Peyer's patch (tissue), 4 donors: ENCODE measurements at places on chromosomes 4 and X.

DNA sequence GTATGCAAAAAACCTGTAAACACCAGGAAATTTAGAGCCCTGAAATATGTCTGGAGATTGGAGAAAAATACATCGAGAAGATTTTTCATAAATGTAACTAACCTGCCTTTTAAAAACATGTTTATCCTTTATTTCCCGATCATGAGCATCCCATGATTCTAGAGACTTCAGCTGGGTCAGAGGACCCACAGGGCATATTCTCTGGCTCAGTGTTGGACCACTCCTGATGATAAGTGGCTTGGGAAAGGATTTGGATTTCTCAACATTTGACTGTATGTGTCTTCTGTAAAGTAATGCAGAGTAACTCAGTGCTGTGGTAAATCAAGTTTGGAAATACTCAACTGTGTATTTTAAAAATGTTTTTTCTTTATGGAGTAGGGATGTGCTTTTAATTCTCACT, 40.0 kb upstream of the ANK2 start:
- no peak overlapping the region for H3K27ac ChIP-seq
- no peaks in the 10 kb centered on the region for H3K27me3 ChIP-seq
- H3K4me1 ChIP-seq: no peaks in the 10 kb centered on the region
- no peaks in the 10 kb centered on the region for H3K36me3 ChIP-seq
- H3K4me3 ChIP-seq: no peak overlapping the region

GRCh38 chr4:102783006-102783405, 22.2 kb upstream of the MANBA start:
- H3K4me3 ChIP-seq: no peak overlapping the region
- H3K27me3 ChIP-seq: no peaks in the 10 kb centered on the region
- no peak for DNase-seq

DNA sequence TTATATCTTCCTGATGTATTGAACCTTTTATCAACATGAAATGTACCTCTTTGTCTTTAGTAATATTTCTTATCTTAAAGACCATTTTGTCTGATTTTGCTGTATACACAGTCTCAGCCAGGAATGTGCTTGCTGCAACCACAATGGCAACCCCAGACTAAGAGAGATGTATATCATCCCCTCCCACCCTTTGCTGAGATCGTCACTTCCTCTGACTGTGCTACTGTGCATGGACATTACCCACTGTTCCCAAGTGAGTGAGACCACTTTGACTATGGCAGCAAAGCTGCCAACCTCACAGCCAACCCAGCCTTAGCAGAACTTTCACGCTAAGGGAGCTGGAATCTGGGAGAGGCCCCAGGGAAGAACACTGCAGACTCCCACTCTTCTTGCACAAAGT, 46.0 kb downstream of the EIF2S3 start:
- no peaks in the 10 kb centered on the region for H3K4me1 ChIP-seq
- H3K4me3 ChIP-seq: no peak overlapping the region
- H3K27me3 ChIP-seq: no peaks in the 10 kb centered on the region
- no peak for DNase-seq
- H3K27ac ChIP-seq: no peak overlapping the region

- peaks cover 11% of the 10 kb centered on the region for H3K36me3 ChIP-seq
- no peak for DNase-seq
- H3K4me1 ChIP-seq: no peaks in the 10 kb centered on the region
- peak overlapping the region; percentile 75 for H3K4me3 ChIP-seq
- peak overlapping the region; percentile 90 for H3K27ac ChIP-seq
Observed at GRCh38 chr4:39528061-39528465, 824 bp upstream of the UGDH start.

DNA sequence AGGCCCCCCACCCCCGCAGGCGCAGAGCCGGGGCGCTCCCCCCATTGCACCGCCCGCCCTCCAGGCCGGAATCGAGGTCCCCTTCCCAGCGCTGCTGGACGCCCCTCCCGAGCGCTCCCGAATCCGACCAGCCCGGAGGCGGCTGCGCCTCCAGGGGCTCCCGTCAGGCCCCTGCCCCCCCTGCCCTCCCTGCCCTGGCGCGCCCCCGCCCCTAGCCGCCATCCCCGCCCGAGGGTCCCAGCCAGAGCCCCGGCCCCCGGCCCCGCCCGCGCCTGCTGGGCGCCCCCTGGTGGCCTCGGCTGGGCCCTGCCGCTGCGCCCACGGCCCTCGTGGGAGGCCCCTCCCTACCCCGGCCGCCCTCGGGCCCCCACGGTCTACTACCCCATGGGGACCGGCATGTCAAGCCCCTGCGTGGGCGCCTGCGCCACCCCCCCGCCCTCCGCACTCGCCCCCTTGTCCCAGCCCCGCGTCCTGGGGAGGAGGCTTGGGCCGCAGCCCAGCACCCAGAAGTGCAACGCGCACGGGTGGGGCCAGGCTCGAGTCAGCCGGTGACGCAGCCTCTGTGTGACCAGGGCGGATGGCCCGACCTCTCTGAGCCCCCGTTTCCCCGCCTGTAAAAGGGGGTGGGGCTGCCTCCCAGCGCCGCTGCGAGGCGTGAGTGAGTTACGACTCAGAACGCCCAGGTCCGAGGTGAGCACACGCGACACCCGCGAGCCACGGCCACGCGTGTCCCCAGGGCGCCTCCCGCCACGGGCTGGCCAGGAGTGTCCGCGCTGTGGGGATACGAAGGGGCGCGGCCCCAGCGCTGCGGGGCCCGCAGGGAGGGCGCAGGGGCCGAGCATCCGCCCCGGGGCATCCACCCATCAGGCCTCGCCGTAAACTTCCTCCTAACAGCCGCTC, 104.9 kb downstream of the FAM53A start:
- H3K36me3 ChIP-seq: no peaks in the 10 kb centered on the region
- H3K4me1 ChIP-seq: no peaks in the 10 kb centered on the region
- H3K4me3 ChIP-seq: peak overlapping the region; percentile 75

DNA sequence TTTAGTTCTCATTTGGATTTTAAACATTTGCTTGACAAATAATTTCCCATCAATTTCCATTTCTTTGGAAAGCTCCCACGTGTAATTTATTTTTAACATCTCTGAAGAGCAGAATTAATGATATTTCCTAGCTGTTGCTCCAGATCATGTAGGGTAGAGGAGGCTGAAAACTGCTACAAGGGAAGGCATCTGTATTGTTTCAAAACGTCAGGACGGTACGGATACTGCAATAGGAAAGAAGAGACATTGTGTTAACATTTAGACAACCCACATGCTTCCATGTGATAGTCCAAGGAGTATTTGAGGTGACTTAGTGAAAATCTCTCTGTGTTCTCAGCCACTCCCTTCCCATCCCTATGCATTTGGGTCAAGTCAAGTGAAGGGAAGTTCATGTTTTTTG, 15.4 kb upstream of the ADH1B start:
- no peaks in the 10 kb centered on the region for H3K36me3 ChIP-seq
- H3K4me1 ChIP-seq: no peaks in the 10 kb centered on the region
- H3K27ac ChIP-seq: no peak overlapping the region
- no peak overlapping the region for H3K4me3 ChIP-seq

GRCh38 chr4:95517576-95518345, 31.0 kb downstream of the UNC5C start:
- H3K27ac ChIP-seq: no peak overlapping the region
- no peak overlapping the region for H3K4me3 ChIP-seq
- no peaks in the 10 kb centered on the region for H3K36me3 ChIP-seq
- no peaks in the 10 kb centered on the region for H3K4me1 ChIP-seq
- DNase-seq: no peak
- no peaks in the 10 kb centered on the region for H3K27me3 ChIP-seq

DNA sequence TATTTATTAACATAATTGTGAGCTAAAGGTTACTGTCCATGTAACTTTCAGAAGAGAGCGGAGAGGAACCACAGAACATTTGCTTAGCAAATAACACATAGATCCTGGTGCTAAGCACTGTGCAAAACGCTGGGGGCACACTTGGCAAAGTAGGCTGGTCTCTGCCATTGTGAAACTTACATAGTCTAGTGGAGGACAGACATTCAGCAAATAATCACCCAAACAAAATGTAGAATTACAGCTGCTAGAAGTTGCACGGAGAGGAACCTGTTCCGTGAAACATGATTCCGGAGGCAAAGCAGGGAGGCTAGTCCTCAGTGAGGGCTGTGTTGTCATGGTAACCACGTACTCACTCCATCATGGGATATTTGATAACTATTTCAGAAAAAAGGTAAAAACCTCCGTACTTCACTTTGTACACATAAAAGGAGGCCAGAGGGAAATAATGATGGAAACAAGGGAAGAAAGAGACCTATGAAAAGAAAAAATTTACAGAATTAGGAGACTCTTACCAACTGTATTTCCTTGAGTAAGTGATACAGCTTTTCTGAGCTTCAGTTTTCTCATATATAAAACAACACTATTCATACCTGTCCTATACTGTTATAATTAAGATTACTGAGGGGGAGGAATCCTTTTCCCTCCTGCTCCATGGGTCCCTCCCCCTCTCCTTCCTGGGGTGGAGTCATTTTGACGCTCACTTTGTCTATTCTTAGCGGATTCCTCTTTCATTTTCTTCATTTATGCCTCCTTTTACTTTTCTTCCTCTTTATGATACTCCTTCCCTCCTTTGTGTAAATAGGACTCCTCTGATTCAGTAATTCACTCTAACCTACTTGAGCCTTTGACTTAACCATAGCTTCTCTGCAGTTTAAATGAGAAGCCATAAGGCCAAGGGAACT, 825 bp upstream of the RASGEF1B start:
- H3K4me3 ChIP-seq: peak overlapping the region; percentile 95
- DNase-seq: peak; percentile 80
- H3K36me3 ChIP-seq: no peaks in the 10 kb centered on the region

GRCh38 chr4:148634476-148634875, 192.3 kb upstream of the NR3C2 start:
- H3K36me3 ChIP-seq: no peaks in the 10 kb centered on the region
- H3K4me3 ChIP-seq: no peak overlapping the region
- H3K27ac ChIP-seq: no peak overlapping the region
- no peaks in the 10 kb centered on the region for H3K27me3 ChIP-seq

GRCh38 chr4:94947681-94948108, 189.9 kb downstream of the BMPR1B start:
- no peaks in the 10 kb centered on the region for H3K27me3 ChIP-seq
- H3K36me3 ChIP-seq: no peaks in the 10 kb centered on the region
- no peak for DNase-seq
- H3K27ac ChIP-seq: no peak overlapping the region
- no peak overlapping the region for H3K4me3 ChIP-seq

- DNase-seq: no peak
- no peaks in the 10 kb centered on the region for H3K36me3 ChIP-seq
- no peak overlapping the region for H3K27ac ChIP-seq
- no peaks in the 10 kb centered on the region for H3K4me1 ChIP-seq
- no peak overlapping the region for H3K4me3 ChIP-seq
Observed at GRCh38 chrX:139738581-139738980, 30.6 kb upstream of the MCF2 start.

GRCh38 chrX:51694254-51694653, 11.6 kb upstream of the CENPVL2 start:
- H3K27ac ChIP-seq: no peak overlapping the region
- no peaks in the 10 kb centered on the region for H3K4me1 ChIP-seq
- H3K4me3 ChIP-seq: no peak overlapping the region
- H3K36me3 ChIP-seq: no peaks in the 10 kb centered on the region
- no peak for DNase-seq

GRCh38 chrX:71923516-71923915, 12.9 kb downstream of the NHSL2 start:
- no peaks in the 10 kb centered on the region for H3K4me1 ChIP-seq
- DNase-seq: no peak
- H3K4me3 ChIP-seq: no peak overlapping the region

DNA sequence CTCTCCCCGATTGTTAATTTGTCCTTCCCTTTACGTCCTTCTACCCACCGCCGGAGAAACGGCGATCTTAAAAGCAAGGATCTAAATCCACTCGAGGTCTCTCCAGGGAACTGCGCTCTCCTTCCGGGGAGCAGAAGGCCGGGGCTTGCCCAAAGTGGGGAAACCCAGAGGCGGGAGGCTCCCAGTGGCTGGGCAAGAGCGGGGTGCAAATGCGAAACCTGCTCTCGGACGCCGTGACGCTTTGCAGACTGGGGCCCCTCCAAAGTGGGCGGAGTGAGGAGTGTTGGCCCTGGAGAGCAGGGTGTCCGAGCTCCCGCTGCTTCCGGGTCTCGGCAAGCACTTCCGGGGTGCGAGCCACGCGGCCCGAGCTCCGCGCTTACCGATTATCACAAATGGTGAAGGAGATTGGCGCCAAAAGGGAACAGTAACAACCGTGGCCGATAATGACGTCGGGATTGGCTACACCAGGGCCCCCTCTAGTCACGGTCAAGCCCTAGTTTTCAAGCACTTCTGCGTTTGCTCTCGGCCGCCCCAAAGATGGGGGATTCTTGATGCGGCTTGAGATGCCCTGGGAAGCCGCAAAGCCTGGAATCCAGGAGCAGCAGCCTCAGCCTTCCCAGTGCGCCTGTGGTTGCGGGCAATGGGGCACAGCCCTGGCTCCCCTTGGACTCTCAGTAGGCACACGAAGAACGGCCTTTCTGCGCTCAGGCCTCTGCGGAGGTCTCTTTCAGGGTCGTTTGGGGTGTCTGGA, 29.0 kb downstream of the HAND2 start:
- H3K27me3 ChIP-seq: no peaks in the 10 kb centered on the region
- peak overlapping the region; percentile 31 for H3K4me3 ChIP-seq
- H3K27ac ChIP-seq: no peak overlapping the region
- no peaks in the 10 kb centered on the region for H3K4me1 ChIP-seq
- DNase-seq: no peak

GRCh38 chrX:39331082-39331704, 529.9 kb downstream of the MID1IP1 start:
- H3K27me3 ChIP-seq: no peaks in the 10 kb centered on the region
- H3K27ac ChIP-seq: no peak overlapping the region
- DNase-seq: no peak
- no peaks in the 10 kb centered on the region for H3K36me3 ChIP-seq
- H3K4me3 ChIP-seq: no peak overlapping the region

DNA sequence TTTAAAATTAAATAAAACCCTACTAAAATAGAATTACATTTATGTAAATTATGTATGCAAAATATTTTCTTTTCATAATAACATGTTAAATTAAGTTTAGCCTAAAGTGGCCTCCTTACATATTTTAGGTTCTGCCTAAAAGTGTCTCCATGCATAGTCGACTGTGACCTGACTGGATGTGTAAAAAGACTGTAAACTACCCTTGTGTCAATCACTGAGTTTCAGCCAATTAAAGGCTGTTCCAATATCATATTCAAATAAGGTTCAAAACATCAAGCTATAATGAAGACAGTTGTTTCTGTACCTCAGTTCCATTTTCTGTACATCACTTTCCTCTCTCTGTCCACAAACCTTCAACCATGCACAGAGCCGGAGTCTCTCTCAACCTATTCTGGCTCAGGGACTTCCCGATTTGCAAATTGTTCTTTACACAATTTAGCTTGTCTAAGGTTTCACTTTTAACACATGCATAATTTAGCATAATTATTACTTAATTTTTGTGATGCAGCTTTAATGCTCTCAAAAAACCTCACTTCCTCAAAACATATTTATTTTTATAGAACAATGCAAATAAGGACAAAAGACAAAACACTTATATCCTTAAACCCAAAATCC, 60.1 kb downstream of the SH3RF1 start:
- no peaks in the 10 kb centered on the region for H3K27me3 ChIP-seq
- peak; percentile 28 for DNase-seq
- H3K4me1 ChIP-seq: no peaks in the 10 kb centered on the region
- peak overlapping the region; percentile 13 for H3K27ac ChIP-seq
- no peak overlapping the region for H3K4me3 ChIP-seq

- no peaks in the 10 kb centered on the region for H3K27me3 ChIP-seq
- no peaks in the 10 kb centered on the region for H3K36me3 ChIP-seq
- peaks cover 4% of the 10 kb centered on the region for H3K4me1 ChIP-seq
- no peak overlapping the region for H3K4me3 ChIP-seq
- DNase-seq: no peak
- H3K27ac ChIP-seq: peak overlapping the region; percentile 66
Observed at GRCh38 chr4:36255577-36255976, 11.3 kb upstream of the ARAP2 start.

GRCh38 chr4:181502611-181503010, 740.6 kb upstream of the TENM3 start:
- no peak overlapping the region for H3K4me3 ChIP-seq
- no peak overlapping the region for H3K27ac ChIP-seq
- no peaks in the 10 kb centered on the region for H3K27me3 ChIP-seq
- no peaks in the 10 kb centered on the region for H3K4me1 ChIP-seq
- no peak for DNase-seq
